RWPE1 (cell line): ENCODE measurements at places on chromosomes 3 and 15.

DNA sequence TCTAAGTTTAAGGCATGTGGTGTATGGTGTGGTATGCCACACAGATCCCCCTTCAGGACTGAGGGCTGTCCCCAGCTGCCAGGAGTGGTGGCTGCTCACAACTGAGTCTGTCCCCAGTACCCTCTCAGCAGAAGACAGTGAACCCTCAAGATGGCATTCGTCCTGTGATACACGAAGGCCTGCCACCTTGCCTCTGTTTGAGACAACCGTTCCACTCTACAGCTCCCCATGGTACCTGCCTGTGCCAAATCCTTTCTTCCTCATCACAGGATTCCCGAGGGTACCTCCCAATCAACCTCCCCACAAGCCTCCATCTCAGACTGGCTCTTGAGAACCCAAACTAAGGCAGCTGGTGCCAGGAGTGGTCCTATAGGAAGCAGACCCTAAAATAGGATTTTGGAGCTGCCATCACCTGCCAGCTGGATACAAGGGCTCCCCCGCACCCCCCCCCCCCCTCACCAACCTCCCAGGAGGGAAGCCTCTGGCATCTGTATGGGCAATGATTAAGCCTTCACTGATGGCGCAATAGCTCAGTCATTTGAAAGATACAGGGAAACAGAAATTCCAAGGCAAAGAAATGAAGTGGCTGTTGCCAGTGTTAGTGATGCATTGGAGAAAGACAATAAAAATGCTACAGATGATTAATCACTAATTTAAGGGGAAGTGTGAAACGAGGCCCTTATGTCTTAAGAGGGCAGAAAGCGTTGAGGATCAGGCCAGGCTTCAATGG, 230.0 kb upstream of the LYSMD4 start:
- peak; percentile 91 for DNase-seq

DNA sequence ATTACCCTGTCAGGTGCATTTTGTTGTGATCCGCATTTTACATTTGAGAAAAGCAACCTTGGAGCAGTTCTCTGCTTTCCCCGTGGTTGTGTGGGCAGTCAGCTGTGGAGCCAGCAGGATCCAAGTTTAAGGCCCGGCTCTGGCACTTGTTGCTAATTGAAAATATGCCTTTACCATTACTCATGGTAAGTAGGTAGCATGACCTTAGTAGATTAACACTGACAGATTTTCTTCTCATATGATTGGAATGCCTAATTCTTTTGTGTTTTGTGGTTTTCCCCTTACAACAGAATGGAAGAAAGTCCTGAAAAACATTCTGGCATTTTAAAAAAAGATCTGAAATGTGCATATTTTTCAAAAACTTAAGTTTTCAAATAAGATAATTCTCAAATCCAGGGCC, 246.5 kb upstream of the LRRN1 start:
- no peak for DNase-seq

DNA sequence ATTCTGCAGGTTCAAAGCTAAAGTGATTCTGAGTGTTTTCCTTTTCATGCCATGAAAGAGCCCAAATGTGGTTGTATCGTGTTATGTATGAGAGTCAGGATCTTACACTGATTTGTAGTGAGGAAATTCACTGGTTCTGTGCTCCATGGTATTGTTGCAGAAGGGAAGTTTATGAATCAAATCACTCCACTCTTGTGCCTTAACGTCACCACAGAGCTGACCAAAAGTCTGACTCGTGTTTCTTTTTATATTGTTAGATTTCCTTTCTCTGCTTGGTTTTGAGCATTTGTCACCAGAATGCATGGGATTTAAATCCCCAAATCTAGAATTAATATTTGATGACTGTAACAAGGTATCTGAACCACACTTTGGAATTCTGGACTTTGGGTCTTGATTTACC, 29.1 kb upstream of the SLC30A4 start:
- no peak for DNase-seq

GRCh38 chr15:75641603-75642002, 1.6 kb upstream of the IMP3 start:
- DNase-seq: no peak

- no peak for DNase-seq
Observed at GRCh38 chr3:12999147-13000140, 73.8 kb downstream of the IQSEC1 start.

GRCh38 chr3:151452841-151453240, 8.0 kb downstream of the IGSF10 start:
- no peak for DNase-seq

GRCh38 chr3:114608293-114608692, 314.5 kb downstream of the TIGIT start:
- peak; percentile 47 for DNase-seq

- peak; percentile 16 for DNase-seq
Observed at GRCh38 chr3:124397088-124397487, 333.2 kb upstream of the UMPS start.

- no peak for DNase-seq
Observed at GRCh38 chr3:130379274-130379673, 33.8 kb downstream of the COL6A5 start.

- DNase-seq: no peak
Observed at GRCh38 chr15:90869140-90869541, 753 bp downstream of the FURIN start.

DNA sequence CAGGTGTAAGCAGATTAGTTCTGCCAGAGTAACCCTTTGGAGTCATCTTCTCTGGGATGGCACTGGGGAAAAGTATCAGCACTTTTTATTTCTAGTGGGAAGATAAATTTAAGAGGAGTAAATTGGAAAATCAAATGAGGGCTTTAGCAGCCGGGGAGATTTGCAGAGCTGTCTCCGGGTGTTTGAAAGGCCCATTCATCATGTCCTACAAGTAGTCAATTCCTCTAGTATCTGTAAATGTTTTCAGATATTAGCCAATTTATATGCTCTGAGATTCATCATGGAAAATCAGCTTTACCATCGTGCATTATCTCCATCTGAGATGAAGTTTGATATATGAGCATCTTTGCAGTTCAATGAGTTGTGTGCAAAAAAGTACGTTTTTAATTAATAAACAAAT, 93.6 kb downstream of the CDIN1 start:
- no peak for DNase-seq

DNA sequence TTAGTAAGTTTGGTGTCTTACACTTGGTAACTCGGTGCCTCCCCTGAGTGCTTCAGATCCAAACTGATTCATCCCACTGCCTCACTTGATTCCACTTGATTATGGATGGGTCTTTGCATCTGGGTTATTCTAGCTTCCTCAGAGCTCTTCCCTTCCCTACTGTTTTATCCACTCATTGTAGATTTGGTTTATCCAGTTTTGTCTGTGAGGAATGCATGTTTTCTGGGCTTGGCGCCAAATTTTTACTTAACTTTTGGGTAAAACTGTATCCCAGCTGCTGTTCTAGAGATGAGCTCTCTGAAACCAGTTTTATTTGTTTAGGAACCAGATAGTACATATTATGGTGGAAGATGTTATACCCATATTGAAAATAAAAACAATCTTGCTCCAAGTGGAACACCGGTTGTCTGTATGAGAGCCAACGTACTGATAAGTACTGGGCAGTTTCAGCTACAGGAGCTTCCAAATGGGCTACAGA, 20.9 kb downstream of the RAD54L2 start:
- no peak for DNase-seq

DNA sequence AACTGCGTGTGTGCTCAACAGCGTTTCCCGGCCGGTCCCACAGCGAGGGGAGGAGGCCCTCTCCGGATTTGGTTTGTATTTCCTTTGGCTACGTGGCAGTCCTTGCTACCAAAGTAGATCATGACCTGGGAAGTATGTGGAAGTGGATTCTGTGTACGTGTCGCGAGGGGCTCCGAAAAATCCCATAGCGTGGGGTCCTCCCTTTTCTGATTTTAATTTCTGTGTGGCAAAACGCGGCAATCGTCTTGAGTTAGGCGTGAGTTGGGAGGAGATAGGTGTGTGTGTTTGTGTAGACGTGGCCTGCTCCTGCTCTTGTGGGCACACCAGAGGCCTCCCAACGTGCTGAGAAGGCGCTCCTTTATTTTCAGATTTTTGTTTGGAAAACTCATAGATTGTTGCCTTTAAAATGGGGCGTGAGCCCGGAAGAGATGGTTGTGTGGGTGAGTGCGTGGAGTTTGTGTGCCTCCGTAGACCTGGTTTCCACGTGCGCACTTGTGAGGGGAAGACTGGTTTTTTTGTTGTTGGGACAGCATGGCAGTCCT, 1.2 kb downstream of the TRIM71 start:
- DNase-seq: no peak

DNA sequence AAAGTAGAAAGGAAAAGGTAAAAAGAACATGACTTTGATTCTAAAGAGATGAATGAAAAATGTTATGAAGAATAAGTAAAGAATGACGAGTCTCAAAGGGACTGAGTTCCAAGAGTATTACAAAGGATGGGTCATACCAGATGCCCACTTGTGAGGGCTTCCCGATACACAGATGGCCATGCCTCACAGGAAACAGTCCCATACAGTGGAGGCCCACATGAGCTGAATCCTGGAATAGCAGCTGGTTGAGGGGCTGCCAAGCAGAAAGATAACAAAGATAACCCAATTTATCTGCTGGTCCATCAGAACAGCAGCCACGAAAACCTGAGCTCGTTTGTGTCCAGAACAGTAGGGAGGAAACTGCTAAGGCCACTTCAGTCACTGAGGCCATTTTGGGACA, 3.7 kb downstream of the SSR3 start:
- DNase-seq: no peak

GRCh38 chr3:69319652-69320051, 66.2 kb downstream of the FRMD4B start:
- no peak for DNase-seq

- no peak for DNase-seq
Observed at GRCh38 chr3:182967218-182968204, 12.8 kb downstream of the DCUN1D1 start.

GRCh38 chr15:68192117-68192516, 13.0 kb downstream of the CALML4 start:
- no peak for DNase-seq

GRCh38 chr3:128287216-128287615, 133.9 kb downstream of the EEFSEC start:
- DNase-seq: no peak

DNA sequence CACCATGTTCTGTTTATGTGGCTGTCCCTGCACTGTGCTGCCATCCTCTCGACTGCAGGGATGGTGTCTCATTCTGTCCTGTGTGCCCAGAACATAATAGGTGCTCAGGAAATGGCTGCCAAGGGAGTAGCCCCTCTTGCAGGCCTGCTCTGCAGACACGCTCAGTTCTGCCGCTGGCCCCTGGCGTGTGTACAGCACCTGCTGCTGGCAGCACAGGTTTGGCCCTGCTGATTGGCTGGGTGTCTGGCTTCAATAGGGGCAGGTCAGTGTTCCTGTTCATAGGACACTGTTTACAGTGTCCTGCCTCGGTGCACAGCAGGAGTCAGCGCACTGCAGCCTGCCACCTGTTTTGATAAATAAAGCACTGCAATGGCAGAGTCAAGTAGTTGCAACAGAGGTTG, 146.9 kb downstream of the DNAJB8 start:
- DNase-seq: no peak

GRCh38 chr3:147301781-147302180, 104.6 kb downstream of the ZIC4 start:
- no peak for DNase-seq

- no peak for DNase-seq
Observed at GRCh38 chr15:74022706-74023470, 28.4 kb downstream of the PML start.

GRCh38 chr15:48395521-48396011, 64.3 kb downstream of the DUT start:
- DNase-seq: peak; percentile 40

- no peak for DNase-seq
Observed at GRCh38 chr15:91291673-91292072, 191.6 kb downstream of the SV2B start.

DNA sequence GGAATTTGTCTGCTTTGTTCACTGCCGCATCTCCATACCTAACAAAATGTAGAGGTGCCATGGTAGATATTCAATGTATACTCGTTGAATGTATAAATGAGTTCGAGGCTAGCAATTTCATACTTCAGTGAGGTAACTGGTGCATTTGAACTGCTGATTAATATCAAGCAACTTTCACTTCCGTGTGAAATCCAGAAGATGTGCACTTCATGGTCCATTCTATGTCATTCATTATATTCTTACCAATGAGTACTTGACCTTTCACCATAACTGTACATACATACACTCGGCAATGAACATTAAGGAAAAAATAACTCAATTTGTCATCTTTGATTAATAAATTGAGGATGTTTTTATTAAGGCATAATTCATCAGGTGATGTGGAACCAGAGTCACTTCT, 598.5 kb downstream of the ZNF385D start:
- DNase-seq: no peak

DNA sequence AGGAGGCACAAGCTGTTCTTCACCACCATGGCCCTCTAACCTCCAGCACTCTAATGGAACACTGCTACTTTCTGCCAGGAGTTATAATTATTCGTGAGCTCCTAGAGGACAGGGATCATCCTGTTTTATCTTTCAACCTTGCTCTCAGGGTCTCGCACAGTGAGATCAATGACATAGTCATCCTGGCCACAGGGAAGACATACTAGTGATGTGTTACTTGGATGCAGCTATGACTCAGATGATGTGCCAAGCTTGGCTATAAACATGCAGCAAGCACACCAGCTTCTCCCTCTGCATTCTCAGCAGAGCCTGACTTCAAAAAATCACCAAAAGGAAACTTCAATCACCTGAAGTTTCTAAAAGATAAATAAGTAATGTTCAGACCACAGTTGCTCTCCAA, 203.8 kb upstream of the HES1 start:
- DNase-seq: no peak

- no peak for DNase-seq
Observed at GRCh38 chr3:72523429-72524151, 324.7 kb downstream of the SHQ1 start.

DNA sequence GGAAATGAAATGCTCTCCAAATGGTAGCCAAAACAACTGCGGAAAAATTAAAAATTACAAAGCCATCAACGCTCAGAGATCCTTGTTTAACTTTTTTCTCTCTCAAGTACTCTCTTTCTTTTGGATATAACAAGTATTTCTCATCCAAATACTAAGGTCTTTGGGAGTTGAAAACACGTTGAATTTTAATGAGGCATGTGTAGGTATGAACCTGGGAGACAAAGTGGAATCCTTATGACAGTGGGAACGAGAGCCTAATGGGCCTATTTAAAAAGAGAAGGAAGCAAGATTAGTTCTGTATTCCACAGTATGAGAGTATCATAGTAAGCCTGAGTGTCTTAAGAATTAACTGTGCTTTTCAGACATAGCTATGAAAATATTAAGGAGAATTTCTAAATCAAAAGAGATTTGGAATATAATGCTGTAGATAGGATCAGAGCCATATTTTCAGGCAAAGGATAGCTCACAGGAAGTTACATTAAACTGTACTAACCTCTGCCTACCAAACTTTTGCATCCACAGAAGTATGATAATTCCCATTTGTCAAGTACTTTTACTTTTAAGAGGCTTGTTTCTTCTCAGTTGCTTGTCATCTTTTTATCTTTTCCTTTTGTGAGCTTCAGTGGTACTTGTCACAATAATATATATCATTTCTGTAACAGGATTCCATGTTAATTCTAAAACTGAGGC, 759 bp downstream of the CD96 start:
- DNase-seq: no peak
